ENCODE measurements at places on chromosomes 16 and 17. TPM values are rescaled to one million over a fixed set of nuclear protein-coding genes. Genes with fewer than 3 reads are reported as not detected.

DHX40 gene
- 27.6 TPM for total RNA-seq

MILR1 gene
- total RNA-seq = not detected

MYH1 gene
- not detected for total RNA-seq

CHMP6 gene
- total RNA-seq = 25.0 TPM

GRCh38 chr16:83705856-83706255 lies 101.9 kb upstream of the HSBP1 start:
- DNase-seq = no peak
- H3K4me3 ChIP-seq = no peak overlapping the region
- no peaks in the 10 kb centered on the region for H3K36me3 ChIP-seq
- H3K27me3 ChIP-seq = no peaks in the 10 kb centered on the region
- no peaks in the 10 kb centered on the region for H3K4me1 ChIP-seq

CTRB1 gene
- total RNA-seq = not detected

SCNN1G gene
- 0.74 TPM for total RNA-seq

MPO gene
- total RNA-seq = not detected

- no peak overlapping the region for H3K27ac ChIP-seq
- peaks cover 7% of the 10 kb centered on the region for H3K4me1 ChIP-seq
- DNase-seq = peak; percentile 69
- H3K36me3 ChIP-seq = peaks cover 34% of the 10 kb centered on the region
These were observed 324.7 kb downstream of the SEC14L1 start for GRCh38 chr17:77465358-77466041.

GRCh38 chr16:61146429-61146828 lies 889.8 kb downstream of the CDH8 start:
- no peaks in the 10 kb centered on the region for H3K27me3 ChIP-seq
- H3K36me3 ChIP-seq = no peaks in the 10 kb centered on the region
- H3K4me3 ChIP-seq = no peak overlapping the region
- no peak for DNase-seq

DNA sequence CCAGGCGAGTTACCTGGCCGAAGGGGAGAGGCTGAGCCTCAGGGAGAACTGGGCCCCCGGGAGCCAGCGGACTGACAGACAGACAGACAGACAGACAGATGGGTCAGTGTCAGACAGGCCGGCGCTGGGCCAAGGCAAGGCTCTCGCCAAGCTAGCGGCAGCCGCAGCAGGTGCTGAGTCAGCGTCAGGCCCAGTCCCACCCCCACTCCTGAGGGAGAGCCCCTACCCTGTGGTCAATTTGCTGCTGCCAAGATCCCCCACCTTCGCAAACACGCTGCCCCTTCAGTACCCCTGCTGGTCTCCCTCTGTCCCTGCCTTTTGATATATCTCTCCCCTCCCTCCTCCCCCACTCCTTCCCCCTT lies 1.5 kb downstream of the FGF11 start:
- no peaks in the 10 kb centered on the region for H3K4me1 ChIP-seq
- peaks cover 7% of the 10 kb centered on the region for H3K27me3 ChIP-seq
- peak overlapping the region; percentile 98 for H3K4me3 ChIP-seq
- no peak overlapping the region for H3K27ac ChIP-seq

DNA sequence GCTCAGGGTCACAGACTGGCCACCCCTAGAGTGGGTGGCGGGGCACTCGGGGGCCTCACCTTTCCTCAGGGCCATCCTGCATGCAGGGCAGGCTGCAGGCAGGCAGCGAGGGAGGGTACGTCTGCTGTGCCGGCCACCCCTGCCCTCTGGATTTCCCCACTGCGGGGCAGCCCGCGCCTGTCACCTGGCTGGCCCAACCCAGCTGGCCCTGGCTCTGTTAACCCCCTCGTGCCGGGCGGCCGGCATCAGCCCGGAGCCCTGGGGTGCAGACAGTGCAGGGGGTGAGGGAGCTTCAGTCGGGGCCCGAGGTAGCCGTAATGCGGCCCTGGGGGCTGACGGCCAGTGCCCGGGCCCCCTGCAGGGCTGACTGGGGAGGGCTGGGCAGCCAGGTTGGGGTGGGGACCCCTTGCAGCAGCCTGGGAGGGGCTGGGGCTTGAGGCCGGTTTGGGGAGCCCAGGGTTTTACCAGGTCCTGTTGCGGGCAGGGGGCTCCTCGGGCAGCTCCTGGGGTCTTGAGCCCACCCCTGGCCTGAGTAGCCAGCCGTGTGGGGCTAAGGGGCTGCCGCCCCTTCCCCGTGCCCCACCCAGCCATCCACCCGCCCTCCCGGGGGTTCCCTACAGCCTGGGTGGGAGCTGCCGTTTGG lies at the start of gene IGFALS:
TSS of gene IGFALS (minus strand) at position 128 of the 643 bp plus-strand sequence. CDS start at position 75, 53 bp downstream.
- H3K4me1 ChIP-seq = no peaks in the 10 kb centered on the region
- no peak within 1 kb of the TSS for H3K27ac ChIP-seq

DNA sequence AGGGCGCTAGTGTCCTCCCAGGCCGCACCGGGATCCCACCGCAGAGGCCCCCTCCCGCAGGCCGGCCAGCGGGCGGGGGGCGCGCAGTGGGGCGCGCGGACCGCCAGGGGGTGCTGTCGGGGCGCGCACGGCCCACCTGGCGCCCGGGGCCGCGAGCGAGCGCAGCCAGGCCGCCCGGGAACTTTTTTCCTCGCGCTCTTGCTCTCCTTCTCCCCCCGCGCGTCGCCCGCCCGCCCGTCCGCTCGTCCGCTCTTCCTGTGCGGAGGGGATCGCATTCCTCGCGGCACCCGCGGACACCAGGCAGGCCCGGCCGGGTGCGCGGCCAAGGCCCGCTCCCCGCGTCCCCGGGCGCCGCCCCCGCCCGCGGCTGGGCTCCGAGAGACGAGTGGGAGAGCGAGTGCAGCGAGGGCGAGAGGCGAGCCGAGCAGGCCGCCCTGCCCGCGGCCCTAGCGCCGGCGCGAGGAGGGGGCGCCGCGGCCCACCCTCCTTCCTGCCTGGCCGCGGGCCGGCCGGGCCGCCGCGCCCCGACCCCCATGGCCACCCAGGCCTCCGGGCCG lies at the start of gene RAI1:
TSS of gene RAI1 (plus strand) at position 272 of the 557 bp plus-strand sequence. CDS start 111,491 bp downstream, outside the sequence.
- H3K27me3 ChIP-seq = peaks cover 67% of the 10 kb centered on the region
- H3K27ac ChIP-seq = no peak within 1 kb of the TSS
- peak; percentile 74 for DNase-seq
- H3K36me3 ChIP-seq = no peaks in the 10 kb centered on the region

GRCh38 chr17:58005031-58005727 lies 1.9 kb downstream of the SRSF1 start:
- no peak for DNase-seq
- no peaks in the 10 kb centered on the region for H3K27me3 ChIP-seq
- peak overlapping the region; percentile 100 for H3K4me3 ChIP-seq
- peaks cover 3% of the 10 kb centered on the region for H3K4me1 ChIP-seq
- H3K36me3 ChIP-seq = peaks cover 43% of the 10 kb centered on the region
- H3K27ac ChIP-seq = no peak overlapping the region

- H3K36me3 ChIP-seq = no peaks in the 10 kb centered on the region
- no peak overlapping the region for H3K27ac ChIP-seq
- DNase-seq = peak; percentile 85
- no peaks in the 10 kb centered on the region for H3K4me1 ChIP-seq
These were observed 105.2 kb downstream of the RPTOR start for GRCh38 chr17:80649672-80650330.

MT1M gene
- 2.5 TPM for total RNA-seq

DNA sequence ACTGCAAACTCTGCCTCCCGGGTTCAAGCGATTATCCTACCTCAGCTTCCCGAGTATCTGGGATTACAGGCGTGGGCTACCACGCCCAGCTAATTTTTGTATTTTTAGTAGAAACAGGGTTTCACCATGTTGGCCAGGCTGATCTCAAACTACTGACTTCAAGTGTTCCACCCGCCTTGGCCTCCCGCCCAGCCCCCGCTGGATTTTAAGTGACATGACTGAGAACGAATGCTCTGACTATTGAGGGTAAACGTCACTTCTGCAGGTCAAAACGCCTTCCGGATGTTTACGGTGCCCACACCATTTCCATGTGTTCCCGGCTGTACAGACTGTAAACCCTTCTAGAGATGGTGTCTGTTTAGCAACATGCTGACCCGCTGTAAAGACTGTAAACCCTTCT lies 22.8 kb downstream of the PITPNA start:
- no peak for DNase-seq
- H3K27me3 ChIP-seq = no peaks in the 10 kb centered on the region
- no peak overlapping the region for H3K27ac ChIP-seq
- H3K36me3 ChIP-seq = peaks cover 51% of the 10 kb centered on the region
- no peaks in the 10 kb centered on the region for H3K4me1 ChIP-seq

DNA sequence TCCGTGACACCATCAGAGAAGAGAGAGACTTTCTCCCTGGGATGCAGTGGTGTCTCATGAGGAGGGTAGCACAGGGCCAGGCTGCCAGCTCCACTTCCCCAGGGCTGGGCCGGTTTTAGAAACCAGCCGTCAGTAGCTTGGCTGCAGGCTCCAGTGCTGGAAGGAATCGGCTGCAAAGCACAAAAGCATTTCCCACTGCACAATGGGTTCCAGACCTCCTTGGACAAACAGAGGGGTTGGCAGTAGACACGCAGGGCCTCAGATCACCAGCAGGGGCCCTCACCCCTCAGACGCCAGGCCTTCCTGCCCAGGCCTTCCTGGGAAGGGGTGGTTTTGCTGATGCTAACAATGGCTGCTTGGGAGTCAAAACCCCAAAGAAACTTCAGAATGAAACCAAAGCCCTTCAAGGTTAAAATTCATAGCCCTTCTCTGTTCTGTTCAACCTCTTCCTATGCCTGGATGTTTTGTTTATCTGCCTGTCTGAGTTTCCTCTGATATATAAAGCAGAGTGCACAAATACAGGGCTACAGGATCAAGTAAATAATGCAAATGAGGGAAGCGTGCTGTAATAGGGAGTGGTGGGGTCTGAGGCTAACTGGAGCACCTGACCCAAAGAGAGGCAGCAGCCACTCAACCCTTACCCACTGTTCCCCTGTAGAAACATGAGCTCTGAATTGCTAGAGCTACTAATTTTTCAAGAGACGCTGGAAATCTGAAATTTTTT lies 26.2 kb downstream of the TEKT5 start:
- H3K36me3 ChIP-seq = no peaks in the 10 kb centered on the region
- H3K4me1 ChIP-seq = no peaks in the 10 kb centered on the region
- no peak overlapping the region for H3K27ac ChIP-seq
- DNase-seq = peak; percentile 77
- no peak overlapping the region for H3K4me3 ChIP-seq

MEIOC gene
- 3.0 TPM for total RNA-seq

CRYM gene
- total RNA-seq = 17.8 TPM

SBK1 gene
- 69.7 TPM for total RNA-seq

ZMYND15 gene
- 0.44 TPM for total RNA-seq

OTOP2 gene
- total RNA-seq = not detected
